ENCODE measurements at places on chromosomes 11 and 22. TPM values are rescaled to one million over a fixed set of nuclear protein-coding genes. Genes with fewer than 3 reads are reported as not detected.

PLA2G3 gene
- total RNA-seq, result under 0.01 TPM

HSPB2 gene
- not detected for total RNA-seq

DNA sequence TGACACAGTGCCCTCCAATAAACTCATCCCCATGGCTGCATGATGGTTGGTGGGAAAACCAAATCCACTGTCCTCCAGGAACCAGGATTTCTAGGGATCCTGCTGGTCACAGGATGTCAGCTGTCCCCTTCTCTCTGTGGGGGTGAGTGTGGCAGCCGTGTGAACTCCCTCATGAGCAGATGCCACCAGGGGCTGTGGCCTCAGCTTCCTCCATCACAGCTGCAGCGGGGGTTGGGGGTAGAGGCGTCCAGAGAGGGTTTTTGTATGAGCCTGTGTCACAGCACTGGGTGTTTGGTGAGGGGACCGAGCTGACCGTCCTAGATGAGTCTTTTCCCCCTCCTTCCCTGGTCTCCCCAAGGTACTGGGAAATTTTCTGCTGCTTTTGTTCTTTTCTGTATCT, 26.4 kb downstream of the IGLL5 start:
- no peak for DNase-seq

GRCh38 chr11:67694875-67695555, 20.6 kb upstream of the ALDH3B2 start:
- no peak for DNase-seq

BBS1 gene
- total RNA-seq, result 11.3 TPM

DNA sequence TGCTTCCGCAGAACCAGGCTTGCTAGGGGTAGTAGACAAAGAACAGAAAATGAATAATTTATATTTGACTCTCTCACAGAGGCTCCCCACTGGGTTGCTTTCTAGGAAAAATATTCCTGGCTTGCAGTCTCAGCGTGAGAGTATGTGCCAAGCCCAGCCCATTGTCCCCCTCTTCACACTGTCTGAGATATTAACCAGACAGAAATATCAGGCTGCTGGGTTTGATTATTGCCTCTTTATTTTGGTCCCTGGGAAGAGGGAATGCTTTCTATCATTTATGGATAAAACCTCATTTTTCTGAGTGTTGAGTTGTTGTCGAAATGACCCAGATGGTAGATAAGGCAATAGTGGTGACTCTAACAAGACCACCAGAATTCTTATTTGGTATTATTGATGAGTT, 367.9 kb downstream of the METTL15 start:
- DNase-seq, result no peak

DNA sequence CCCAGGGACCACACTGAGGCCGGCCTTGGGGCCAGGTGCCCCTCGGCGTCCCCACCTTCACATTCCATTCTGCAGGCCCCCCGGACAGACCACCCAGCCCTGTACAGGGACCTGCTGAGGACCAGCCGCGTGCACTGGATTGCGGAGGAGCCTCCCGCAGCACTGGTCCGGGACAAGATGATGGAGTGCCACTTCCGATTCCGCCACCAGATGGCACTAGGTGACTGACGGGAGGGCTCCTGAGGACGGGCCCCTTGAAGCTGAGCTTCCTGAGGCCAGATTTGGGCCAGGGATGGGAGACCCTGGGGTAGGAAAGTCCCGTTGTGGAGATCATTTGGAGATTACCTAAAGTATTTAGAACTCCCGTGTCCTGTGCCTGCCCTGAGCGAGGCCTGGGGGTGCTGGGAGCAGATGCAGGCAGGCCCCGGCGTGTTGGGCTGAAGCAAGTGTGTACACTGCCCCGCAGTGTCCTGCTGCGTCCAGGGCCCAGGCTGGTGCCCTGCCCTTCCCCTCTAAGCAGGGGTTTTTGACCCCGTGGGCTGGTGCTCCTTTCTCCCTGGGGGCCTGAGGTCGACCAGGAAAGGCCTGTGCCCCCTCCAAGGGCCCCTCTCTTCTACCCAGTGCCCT, 20.0 kb downstream of the TRMU start:
- DNase-seq, result peak; percentile 62

SCGB2A2 gene
- not detected for total RNA-seq

BET1L gene
- total RNA-seq, result 14.3 TPM

DNA sequence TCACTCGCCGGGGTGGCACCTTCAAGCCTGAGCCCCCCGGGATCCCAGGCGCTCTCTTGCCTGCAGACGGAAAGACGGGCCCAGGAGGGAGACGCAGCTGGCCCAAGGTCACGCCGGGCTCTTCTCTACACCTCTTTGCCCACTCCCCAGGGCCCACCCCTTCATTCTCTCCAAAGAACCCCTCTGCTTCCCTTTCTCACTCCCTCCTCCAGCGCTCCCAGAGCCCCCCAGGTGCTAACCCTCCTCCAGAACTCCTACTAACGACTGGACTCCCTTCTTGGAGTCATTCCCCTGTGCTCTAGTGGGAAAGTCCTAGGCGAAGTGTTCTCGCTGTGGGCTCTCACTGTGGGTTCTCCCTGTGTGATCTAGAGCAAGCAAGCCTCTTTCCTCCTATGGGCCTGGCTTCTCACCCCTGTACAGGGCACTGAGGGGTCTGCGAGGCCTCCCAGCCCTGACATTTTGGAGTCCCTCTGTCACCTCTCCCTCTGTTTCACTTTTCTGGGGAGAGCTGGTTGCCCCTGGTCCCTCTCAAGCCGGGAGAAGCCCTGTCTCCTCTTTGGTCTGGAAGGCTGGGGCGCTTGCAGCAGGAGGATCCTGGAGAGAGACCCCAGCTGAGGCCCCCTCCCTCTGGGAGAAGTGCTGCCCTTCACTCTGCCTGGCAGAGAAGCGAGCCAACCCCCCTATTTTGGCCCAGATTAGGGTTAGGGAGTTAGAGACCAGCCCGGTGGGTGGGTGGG, 858 bp downstream of the OAF start:
- no peak for DNase-seq

Measured in dermis microvascular lymphatic vessel endothelial cell (primary cell).